Suppressor macrophage (primary cell): ENCODE measurements at places on chromosomes 2 and 18.

DNA sequence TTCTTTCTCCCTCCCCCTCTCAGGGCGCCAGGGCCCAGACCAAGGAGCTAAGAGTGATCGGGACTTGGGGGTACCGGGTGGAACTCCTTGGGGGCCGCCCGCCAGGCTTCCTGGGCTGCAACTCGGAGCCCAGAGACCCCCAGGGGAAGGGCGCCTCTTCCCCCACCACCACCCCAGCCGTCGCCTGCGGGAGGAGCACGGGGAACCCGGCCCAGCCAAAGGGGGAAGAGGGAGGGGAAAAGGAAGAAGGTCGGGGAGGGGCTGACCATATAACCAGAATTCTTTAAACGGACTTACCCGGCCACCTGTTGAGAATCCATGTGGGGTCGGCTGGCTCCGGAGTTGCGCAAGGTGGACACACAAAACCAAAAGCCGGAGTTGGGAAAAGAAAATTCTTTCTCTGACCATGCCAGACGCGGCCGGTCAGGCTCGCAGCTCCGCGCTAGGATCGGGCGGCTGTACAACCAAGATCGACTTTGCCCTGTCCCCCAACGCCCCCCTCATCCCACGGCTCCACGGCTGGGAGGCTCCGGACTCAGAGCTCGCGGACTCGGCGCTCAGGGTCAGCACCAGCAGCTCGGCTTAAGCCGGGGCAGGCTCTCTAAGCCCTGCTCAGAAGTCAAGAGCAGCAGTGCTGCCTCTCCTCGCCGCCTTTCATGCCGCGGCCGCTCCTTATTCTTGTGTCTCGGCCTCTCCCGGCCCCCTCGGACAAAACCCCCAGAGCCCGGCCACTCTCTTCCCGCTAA, 6.3 kb upstream of the SIX3 start:
- DNase-seq, result no peak

GRCh38 chr2:32701806-32702205, 74.0 kb downstream of the TTC27 start:
- DNase-seq, result no peak

- no peak for DNase-seq
These were observed 31.1 kb downstream of the NCOA1 start for GRCh38 chr2:24521975-24522639.

GRCh38 chr2:15665067-15665942, 73.6 kb downstream of the DDX1 start:
- DNase-seq, result no peak

DNA sequence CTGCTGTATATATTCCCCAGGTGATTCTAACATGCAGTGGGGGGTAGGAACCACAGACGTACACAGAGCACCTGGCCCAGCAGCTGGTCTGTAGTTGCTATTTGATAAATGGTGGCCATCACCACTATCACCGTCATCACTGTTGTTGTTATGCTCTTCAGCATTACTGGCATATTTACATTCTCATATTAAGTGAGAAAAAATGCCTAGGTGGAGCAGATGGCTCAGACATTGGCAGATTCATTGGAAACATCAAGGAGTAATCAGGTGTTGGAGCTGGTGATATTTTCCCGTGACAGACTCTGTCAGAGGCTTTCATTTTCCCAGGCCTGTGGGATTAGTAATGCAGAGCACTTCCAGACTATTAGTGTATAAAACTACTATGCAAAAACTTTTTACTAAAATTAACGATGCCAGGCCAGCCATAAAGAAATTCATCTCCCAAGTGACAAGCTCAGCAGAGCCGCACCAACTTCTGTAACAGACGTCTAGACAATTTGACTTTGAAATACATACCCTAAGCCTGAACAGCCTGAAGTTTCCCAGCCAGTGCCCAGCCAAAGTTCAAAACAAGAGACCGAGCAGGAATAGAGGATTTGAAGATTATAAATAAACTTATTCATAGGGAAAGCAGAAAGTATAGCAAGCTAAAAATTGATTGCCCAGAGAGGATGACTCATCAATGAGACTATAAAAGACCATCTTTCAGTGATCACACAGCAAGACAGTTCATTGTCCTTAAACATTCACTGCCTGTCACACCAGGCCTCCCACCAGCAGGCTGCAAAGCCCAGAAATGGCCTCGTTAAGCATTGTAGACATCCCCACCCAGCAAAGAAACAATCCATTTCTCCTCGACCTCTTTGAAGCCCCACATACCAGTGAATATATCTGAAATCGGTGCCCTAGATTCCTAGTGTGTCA, 247.4 kb upstream of the CHAC2 start:
- DNase-seq, result no peak

GRCh38 chr2:108377815-108378630, at the start of gene SULT1C4:
Gene SULT1C4 (plus strand): TSS chr2:108377954. CDS start chr2:108378338, 384 bp downstream.
- peak; percentile 14 for DNase-seq

- DNase-seq, result no peak
These were observed 13.8 kb downstream of the EHD3 start for GRCh38 chr2:31247711-31248110.

DNA sequence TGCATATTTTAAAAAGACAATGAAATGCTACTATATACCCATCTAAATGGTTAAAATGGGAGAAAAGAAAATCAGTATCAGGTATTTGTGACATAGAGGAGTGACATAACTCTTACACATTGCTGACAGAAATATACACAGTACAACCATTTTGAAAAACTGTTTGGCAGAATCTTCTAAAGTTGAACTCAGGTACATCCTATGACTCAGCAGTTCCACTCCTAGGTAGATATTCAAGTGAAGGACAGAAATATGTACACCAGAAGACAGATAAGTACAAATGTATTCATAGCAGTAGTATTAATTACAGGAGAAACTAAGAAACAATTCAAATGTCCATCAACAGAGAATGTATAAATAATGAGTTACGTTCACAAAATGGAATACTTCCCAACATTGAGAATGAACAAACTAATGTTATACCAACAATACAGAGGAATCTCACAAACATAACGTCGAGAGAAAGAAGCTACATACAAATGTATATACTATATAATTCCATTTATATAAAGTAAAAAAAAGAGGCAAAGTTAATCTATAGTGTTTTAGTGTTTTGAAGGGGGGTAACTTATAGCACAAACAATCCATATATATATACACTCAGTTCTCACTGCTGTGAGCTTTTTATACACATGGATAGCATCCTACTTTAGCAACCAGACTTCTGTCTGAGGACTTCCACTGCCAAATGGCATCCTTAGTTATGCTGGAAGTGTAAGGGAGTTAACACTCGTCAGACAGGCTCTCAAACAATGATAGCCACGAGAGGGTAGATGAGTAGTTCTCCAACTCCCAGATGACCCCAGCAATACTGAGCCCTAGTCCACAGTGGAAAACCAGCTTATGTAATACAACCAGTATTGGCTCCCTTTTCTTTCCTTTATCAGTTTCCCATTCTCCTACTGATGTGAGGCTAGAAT, 172.5 kb downstream of the NBAS start:
- no peak for DNase-seq

- no peak for DNase-seq
These were observed 31.2 kb downstream of the PTH2R start for GRCh38 chr2:208437755-208438154.

DNA sequence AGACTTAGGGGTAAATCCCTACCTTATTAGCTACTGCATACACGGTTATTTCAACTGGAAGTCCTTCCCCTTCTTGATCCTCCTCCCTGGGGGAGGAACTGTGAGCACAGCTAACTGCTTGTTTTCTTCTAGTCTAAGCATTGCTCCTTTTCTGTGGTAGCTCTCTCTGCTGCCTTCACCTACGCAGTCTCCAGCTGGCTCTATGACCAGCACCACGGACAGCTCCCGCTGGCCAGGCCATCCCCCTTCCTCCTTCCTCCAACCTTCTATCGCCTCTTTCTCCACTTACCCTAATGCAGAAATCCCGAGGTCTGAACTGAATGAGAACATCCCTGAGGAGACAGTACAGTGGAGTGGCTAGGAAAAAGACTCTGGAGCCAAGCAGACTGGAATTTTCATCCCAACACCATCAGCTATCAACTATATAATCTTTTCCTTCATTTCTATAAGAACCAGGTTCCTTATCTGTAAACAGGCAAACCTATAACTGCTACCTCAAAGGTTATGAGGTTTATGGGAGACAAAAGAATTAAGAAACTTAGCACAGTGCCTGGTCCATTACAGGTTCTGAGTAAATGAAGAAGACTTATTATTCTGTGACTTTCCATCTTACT, 4.7 kb upstream of the CFAP65 start:
- DNase-seq, result peak; percentile 78

DNA sequence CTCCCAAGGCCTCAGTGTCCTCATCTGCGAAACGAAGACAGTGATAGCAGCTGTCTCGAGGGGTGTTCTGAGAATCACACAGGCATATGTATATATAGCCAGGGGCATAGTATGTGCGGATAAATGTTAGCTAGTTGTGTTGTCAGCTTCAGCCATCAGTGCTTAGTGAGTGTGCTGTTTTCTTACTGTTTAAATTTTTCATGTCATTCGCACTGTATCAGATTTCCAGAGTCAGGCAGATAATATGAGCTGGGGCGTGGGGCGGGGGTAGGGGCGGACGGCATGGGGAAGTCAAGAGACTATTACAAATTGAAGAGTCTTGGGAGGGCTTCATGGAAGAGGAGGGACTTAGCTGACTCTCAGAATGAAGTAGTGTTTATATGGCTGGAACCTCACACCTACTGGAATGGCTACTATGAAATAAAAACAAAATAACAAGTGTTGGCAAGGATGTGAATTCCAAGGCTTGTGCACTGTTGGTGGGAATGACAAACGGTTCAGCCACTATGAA, 7.0 kb downstream of the TRAPPC12 start:
- DNase-seq, result no peak
